ENCODE measurements at places on chromosomes 1 and 21. TPM values are rescaled to one million over a fixed set of nuclear protein-coding genes. Genes with fewer than 3 reads are reported as not detected.
A peak's percentile ranks its signal among the peaks of the same experiment; 100 is the strongest.

DNA sequence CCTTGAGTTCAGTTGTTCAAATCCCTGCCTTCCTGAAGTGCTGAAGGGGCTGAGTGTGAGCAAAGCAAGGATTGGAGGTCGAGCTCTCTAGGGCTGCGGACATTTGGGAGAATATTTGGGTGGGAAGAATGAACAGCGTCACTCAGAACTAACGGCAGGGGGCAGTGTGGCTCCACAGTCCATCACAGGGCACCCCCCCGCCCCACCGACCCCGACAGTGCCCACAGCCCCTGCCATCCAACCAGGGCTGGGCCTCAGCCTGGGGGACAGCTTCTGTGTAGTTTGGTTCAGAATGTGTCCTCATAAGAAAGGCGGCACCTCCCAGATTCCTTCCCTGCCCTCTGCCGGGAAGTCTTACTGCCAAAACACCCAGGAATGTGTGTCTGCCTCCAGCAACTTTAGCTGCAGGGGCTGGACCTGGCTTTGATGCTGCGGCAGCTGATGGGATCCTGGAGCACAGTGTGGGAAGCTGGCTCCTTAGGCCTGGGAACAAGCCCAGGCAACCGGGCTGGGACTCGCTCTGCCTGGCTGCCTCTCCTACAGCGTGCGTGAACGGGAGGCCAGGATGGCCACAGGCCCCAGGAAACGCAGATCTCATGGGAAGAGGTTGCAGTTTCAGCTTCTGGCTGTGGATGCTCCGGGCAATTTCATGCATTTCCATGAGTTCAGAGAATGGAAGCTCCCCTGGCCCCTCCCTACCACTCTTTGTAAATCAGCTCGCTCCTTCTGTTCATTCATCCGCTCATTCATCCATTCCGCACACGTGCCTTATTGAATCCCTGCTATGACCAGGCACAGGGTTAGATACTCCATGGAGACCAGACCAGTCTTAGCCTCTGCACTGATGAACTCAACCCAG lies 104.9 kb upstream of the TMPRSS2 start:
- H3K36me3 ChIP-seq, result no peaks in the 10 kb centered on the region
- peaks cover 31% of the 10 kb centered on the region for H3K4me1 ChIP-seq
- peak overlapping the region; percentile 49 for H3K27ac ChIP-seq
- no peaks in the 10 kb centered on the region for H3K27me3 ChIP-seq

DNA sequence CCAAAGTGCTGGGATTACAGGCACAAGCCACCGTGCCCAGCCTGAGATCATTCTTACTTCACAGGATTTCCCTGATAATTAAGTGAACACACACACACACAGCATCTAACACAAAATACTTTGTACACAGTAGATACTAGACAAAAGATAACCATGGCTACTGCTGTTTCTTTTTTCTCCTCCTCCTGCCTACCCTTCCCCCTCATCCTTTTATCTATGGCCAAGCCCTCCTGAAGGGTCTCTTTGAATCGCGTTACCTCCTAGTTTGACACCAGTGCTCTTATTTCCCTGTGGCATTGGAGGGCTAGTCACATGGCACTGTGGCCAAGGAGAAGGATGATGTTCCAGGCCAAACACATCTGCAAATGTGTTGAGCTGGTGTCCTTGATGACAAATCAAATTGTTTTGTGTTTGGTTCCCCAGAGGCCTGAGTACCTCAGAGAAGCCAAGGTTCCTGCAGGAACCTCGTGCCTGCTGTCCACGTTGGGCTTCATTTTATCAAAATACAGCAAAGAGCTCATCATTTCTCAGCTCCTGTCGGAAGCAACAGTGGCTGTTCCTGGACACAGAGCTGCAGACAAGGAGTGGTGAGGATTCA lies 20.6 kb downstream of the NDUFS5 start:
- no peaks in the 10 kb centered on the region for H3K4me1 ChIP-seq
- peak overlapping the region; percentile 87 for H3K27ac ChIP-seq
- H3K36me3 ChIP-seq, result peaks cover 18% of the 10 kb centered on the region
- no peak overlapping the region for H3K4me3 ChIP-seq
- no peak for DNase-seq

- no peaks in the 10 kb centered on the region for H3K4me1 ChIP-seq
- H3K36me3 ChIP-seq, result peaks cover 27% of the 10 kb centered on the region
- no peaks in the 10 kb centered on the region for H3K27me3 ChIP-seq
- H3K27ac ChIP-seq, result peak within 1 kb of the TSS; percentile 81
Measured at GRCh38 chr1:153774780-153775457, at the start of gene SLC27A3. Gene SLC27A3, plus strand, starts transcription at chr1:153775407. Its CDS starts 91 bp downstream, at chr1:153775498.

RAD54L gene
- total RNA-seq, result not detected

GRCh38 chr1:27979151-27979858 lies 19.5 kb downstream of the XKR8 start:
- DNase-seq, result no peak
- no peaks in the 10 kb centered on the region for H3K27me3 ChIP-seq
- H3K4me1 ChIP-seq, result peaks cover 9% of the 10 kb centered on the region
- H3K36me3 ChIP-seq, result peaks cover 10% of the 10 kb centered on the region
- H3K27ac ChIP-seq, result no peak overlapping the region

GPR3 gene
- total RNA-seq, result 2.9 TPM

LRRC38 gene
- total RNA-seq, result 0.98 TPM

DNA sequence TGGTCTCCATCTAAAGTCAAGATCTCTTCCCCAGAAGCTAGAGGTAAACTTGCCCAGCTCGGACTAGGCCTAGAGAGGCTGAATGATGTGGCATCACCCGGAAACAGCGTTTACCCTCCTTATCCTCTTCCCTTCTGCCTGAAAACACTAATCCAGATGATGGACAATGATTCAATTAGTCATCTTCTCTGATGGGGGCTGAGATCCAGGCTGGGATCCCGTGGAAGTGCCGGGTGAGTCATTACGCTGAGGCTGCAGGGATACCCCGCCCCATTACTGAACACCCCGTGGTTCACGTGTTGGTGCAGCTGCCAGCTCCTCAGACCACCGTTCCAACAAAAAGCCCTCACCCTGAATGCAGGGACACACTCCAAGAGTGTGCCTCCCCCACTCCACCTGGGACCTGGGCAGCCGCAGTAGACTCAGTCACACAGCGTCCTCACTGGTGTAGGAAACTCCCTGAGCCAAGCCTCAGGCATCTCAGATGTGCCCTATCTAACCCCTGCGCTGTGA lies 2.0 kb downstream of the S100A6 start:
- H3K36me3 ChIP-seq, result no peaks in the 10 kb centered on the region
- no peaks in the 10 kb centered on the region for H3K4me1 ChIP-seq
- H3K27ac ChIP-seq, result peak overlapping the region; percentile 97
- DNase-seq, result peak; percentile 88

RIPPLY3 gene
- not detected for total RNA-seq

GRCh38 chr1:213761845-213762407 lies 225.8 kb upstream of the PROX1 start:
- no peaks in the 10 kb centered on the region for H3K4me1 ChIP-seq
- no peaks in the 10 kb centered on the region for H3K27me3 ChIP-seq
- no peak overlapping the region for H3K4me3 ChIP-seq
- DNase-seq, result no peak
- no peaks in the 10 kb centered on the region for H3K36me3 ChIP-seq

SSU72 gene
- total RNA-seq, result 98.3 TPM

COA7 gene
- 8.7 TPM for total RNA-seq

DNA sequence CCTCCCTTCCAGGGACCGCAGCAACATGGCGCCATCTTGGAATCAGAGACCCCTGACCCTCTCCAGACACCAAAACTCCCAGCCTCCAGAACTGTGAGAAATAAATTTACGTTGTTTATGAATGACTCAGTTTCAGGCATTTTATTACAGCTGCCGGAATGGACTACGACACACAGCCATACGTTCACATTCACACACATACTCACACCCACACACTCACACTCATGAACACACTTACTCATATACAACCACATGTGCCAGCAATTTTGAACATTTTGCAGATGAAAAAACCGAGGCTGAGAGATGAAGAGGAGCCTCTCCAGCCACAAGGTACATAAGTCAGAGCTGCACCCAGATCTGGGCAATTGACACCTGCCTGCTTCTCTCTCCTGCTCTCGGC lies 151.0 kb upstream of the RAB4A start:
- no peaks in the 10 kb centered on the region for H3K27me3 ChIP-seq
- H3K4me3 ChIP-seq, result no peak overlapping the region
- no peak for DNase-seq

DNA sequence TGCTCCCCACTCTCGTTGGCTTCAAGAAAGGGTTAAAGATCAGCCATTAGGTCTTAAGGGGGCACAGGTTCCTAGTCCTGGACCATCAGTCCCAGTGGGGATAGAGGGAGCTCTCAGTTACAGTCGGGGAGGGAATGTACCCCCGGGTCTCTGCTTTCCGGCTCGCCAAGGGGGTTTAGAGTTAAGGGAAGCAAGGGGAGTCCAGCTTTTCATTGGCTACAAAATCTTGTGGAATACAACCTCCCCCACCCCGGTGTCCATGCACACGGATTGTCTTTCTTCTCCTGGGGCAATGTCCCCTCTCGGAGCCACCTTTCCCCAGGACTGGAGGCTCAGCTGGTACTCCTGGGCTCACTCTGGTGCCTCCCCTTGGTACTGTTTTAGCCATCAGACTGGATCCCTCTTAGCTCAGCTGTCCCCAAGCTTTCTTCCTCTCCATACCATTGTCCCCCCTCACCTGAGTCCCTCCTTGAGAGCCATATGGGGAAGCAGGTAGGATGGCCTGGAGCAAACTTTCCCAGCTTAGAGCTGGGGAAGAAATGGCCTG lies at the start of gene A3GALT2:
Gene A3GALT2 (minus strand): TSS at position 480 of the 547 bp plus-strand sequence. CDS start 0 bp downstream, at position 480.
- H3K4me3 ChIP-seq, result no peak within 1 kb of the TSS
- H3K27ac ChIP-seq, result no peak within 1 kb of the TSS
- H3K36me3 ChIP-seq, result peaks cover 33% of the 10 kb centered on the region
- no peak for DNase-seq

Measured in right atrium auricular region (tissue), 2 donors.